ENCODE measurements at places on chromosomes 13 and 19.
A peak's percentile ranks its signal among the peaks of the same experiment; 100 is the strongest.

- DNase-seq: no peak
Measured at GRCh38 chr13:19984430-19985218, 26.1 kb downstream of the ZMYM2 start.

DNA sequence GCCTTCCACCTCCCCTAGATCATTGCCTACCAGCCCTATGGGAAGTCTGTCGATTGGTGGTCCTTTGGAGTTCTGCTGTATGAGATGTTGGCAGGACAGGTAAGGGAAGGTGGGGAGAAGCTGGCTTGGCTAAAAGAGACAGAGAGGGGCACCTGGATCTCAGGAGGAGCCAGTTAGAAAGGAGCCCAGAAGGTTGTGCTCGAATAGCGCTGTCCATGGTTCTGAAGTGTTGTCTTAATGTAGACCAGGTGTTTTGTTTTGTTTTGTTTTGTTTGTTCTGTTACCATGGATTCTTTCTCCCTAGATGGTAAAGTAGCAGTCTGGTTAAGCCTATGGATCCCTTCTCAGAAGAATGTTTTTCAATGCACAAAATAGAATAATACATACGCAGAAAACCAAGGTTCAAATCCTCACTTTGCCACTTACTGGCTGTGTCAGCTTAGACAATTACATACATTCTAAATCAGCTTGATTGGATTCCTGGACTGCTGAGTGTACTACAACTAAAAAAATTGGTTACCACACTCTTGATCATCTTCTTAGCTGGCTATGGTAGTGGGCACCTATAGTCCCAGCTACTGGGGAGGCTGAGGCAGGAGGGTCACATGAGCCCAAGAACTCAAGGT, 5.9 kb upstream of the CACNG7 start:
- no peak for DNase-seq

- DNase-seq: no peak
Measured at GRCh38 chr13:65656740-65657329, 1573.3 kb downstream of the PCDH9 start.

- DNase-seq: no peak
Measured at GRCh38 chr19:49064768-49065611, at the start of gene NTF4. Gene NTF4 (minus strand): TSS chr19:49064818. CDS start chr19:49061997, 2,821 bp downstream.

- DNase-seq: no peak
Measured at GRCh38 chr19:6837525-6837924, 49.9 kb upstream of the ADGRE1 start.

- DNase-seq: no peak
Measured at GRCh38 chr13:29621841-29622240, 26.4 kb upstream of the SLC7A1 start.

GRCh38 chr13:29893438-29893837, 43.0 kb upstream of the UBL3 start:
- DNase-seq: no peak

- no peak for DNase-seq
Measured at GRCh38 chr19:31545777-31546176, 196.5 kb upstream of the TSHZ3 start.

DNA sequence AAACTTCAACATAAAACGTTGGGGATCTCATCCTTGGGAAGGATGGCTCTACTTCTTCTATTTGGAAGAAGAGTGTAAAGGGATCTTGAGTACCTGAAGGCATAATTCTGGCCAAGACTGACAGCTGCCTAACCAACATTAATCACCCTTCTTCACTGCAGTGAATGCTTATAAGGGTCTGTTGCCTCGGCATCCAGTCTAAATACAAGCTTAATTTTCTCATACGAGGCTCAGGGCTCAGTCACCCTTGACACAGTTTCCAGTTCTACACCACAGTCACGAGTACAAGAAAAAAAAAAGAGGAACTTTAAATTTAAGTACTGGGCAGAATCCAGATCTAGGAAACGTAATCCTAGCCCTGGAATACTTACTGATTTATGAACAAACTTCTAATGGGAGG, 9.0 kb downstream of the FPR3 start:
- DNase-seq: no peak

GRCh38 chr13:48784916-48785548, 131.3 kb downstream of the CYSLTR2 start:
- no peak for DNase-seq

- no peak for DNase-seq
Measured at GRCh38 chr19:33212436-33213172, 13.0 kb downstream of the SLC7A10 start.

GRCh38 chr13:98476538-98476966, 100.4 kb downstream of the STK24 start:
- DNase-seq: peak; percentile 70

DNA sequence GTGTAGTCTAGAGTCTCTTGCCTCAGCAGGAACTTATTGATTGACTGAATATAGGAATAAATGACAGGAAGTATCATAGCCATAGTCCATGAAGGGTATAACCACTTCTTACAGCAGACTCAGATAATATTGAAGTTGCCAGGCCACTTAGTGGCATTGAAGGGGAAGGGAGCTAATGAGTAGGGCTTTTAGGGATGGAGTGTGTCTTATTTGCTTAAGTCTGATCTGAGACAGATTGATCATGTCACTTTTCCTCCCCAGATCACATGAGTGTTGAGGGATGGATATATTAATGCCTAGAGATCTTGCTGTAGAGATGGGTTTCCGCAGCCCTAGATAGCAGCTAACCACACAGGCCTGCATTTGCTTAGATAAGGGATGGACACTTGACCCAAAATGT, 62.2 kb upstream of the NBEA start:
- no peak for DNase-seq

DNA sequence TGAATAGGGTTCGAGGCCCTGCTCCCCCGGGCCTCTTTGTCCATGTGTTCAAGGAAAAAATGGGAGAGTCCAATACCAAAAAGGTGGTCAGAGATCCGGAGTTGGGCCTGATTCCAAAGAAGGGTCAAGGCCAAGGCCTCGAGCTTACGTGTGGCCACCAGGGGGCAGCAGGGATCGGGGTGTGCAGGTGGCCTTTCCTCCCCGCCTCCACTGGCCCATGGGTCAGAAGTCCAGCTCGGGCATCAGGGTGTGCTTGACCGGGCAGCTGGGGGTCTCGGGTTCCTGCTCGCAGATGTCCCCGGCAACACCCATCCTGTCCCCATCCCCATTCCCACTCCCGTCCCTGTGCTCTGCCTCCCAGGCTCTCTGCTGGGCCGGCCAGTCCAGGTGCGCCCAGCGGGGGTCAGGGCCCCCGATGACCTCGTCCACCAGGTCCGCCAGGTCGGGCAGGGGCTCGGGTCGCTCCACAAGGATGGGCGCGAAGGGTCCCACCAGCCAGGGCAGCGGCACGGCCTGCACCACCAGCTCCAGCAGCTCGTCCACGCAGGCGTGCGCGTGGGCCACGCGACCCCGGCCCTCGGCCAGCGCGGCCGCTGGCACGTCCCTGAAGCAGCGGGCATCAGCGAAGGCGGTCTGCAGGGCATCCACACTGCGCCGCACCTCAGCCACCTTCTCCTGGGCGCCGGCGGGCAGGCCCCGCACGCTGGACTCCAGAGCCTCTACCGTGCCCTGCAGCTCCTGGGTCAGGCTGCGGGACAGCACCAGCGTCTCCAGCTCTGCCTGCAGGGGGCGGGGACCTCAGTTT, 5.2 kb upstream of the PLIN4 start:
- peak; percentile 10 for DNase-seq

DNA sequence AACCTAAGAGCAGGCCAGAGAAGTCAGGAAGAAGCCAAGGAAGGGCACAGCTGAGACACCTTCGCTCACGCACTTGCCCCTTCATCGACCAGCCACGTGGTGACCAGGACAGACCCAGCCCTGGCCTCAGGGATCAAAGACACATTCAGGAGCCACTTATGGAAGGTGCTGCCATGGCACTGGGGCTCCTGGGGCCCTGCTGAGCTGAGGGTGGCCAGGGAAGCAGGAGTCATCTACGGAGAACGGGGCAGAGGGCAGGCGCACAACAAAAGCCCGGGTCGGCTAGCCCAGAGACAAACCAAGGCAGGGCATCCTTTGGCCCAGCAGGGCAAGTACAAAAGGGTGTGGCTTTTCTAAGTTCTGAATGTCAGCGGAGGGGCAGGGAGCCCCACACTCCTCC, 2.3 kb downstream of the PLPP2 start:
- no peak for DNase-seq

GRCh38 chr19:1146858-1147780, 26.9 kb downstream of the SBNO2 start:
- no peak for DNase-seq

GRCh38 chr13:71939186-71939585, 72.2 kb upstream of the DACH1 start:
- DNase-seq: no peak

GRCh38 chr13:93848247-93848646, 621.6 kb downstream of the GPC6 start:
- DNase-seq: no peak

DNA sequence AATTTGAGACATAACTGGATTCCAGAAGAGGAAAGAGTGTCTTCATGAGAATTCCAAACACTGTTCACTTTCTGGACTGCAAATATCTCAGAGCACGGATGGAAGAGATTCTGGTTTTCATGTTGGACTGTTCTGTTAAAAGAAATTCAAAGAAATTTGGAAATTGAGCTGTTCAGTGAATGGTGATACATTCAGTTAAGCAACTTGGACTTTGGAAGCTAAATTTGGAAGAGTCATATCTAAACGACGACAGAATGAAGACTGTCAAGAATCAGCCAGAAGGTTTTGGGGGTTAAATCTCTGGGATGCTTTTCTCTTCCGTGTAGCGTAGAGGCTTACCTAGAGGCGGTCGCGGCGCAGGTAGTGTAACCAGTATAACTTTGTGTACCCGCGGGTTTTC, 25.6 kb downstream of the SAFB start:
- DNase-seq: no peak

GRCh38 chr19:1035998-1036621, 3.8 kb upstream of the ABCA7 start:
- DNase-seq: no peak

DNA sequence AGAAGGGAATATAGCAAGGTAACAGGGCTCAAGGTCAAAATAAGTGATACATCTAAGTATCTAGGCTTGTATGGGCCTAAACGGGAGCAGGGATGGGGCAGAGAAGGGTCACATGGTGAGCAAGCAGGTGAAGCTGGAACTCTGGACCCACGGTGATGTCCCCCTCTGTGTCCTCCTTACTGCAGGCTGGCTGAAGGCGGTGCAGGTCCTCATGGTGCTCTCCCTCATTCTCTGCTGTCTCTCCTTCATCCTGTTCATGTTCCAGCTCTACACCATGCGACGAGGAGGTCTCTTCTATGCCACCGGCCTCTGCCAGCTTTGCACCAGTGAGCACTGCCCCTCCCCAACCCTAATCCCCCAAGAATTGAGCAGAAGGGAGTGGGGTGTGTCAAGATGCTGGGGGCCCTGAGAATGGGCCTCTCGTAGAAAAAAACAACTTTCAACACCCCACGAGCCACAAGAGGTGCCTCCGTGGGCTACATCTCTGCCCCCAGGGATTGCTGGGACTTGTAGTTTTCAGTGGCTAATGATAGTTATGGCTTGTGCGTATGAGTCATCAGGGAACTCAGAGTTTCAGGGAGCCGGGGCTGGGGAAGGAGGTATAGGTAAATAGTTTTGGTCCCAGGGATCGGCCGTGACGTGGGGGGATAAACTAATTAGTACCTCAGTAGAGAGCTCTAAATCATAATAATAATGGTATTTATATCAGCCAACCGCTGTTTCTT, 4.0 kb downstream of the EMP3 start:
- peak; percentile 31 for DNase-seq

- DNase-seq: no peak
Measured at GRCh38 chr19:17376935-17377600, at the start of gene PLVAP. Gene PLVAP (minus strand): TSS chr19:17377342. CDS start chr19:17377288, 54 bp downstream.

- no peak for DNase-seq
Measured at GRCh38 chr19:6101291-6101825, 8.9 kb downstream of the RFX2 start.

GRCh38 chr13:40563350-40564125, 102.9 kb downstream of the FOXO1 start:
- DNase-seq: no peak

GRCh38 chr19:18735324-18735723, 51.8 kb downstream of the CRTC1 start:
- no peak for DNase-seq

GRCh38 chr19:13095934-13096927, 6.4 kb downstream of the LYL1 start:
- DNase-seq: no peak

GRCh38 chr13:98749501-98749900, 3.0 kb downstream of the SLC15A1 start:
- no peak for DNase-seq

DNA sequence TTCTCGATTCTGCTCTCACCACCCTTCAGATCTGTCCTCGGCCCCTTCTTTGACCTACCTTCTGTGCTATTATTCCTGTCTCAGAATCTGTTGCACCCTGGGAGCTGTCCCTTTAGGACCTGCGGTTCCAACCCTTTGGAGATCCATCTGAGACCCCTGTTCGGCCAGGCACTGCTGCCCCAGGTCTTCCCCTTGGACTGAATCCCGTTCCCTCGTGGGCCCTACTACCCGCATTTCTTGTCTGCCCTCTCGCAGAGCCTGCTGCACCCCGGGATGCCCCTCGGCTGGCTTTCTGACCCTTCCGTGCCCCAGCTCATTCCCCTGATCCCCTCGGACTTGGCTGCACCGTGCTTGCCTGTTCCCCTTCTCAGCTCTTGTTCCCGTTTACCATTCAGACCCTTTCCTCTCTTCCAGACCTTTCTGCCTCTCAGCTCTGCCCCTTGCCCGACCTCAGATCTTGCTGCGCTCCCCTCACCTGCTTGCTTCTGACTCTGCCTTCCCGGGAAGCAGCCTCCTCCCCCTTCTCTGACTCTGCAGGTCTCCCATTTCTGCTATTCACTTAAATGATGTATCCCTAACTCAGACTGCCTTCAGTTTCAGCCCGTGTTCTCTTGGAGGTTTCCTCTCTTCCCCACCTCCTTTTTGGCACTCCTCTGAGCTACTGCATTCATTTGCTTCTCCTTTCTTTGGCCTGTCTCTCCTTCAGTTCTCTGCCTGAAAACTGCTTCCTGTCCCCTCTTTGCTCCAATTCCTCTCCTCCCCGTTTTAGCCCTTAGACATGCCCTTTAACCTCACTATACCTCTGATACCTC, 1.1 kb downstream of the ARHGAP35 start:
- no peak for DNase-seq

- no peak for DNase-seq
Measured at GRCh38 chr13:113454936-113455335, 1.6 kb upstream of the ADPRHL1 start.

DNA sequence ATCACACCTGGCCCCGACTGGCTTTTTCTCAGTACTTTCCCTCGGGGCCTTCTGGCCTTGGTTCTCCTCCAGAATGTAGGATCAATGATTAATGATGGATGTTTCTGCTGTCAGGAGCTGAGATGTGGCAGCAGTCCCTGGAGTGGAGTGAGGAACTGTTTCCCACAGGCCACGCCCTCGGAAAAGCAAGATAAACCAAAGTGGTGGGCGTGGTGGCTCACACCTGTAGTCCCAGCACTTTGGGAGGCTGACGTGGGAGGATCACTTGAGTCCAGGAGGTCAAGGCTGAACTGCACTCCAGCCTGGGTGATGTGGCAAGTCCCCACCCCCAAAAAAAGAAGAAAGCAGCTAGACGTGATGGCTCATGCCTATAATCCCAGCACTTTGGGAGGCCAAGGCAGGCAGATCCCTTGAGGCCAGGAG, 7.1 kb upstream of the SHFL start:
- DNase-seq: no peak
